ENCODE measurements at places on chromosomes 11 and 22.

DNA sequence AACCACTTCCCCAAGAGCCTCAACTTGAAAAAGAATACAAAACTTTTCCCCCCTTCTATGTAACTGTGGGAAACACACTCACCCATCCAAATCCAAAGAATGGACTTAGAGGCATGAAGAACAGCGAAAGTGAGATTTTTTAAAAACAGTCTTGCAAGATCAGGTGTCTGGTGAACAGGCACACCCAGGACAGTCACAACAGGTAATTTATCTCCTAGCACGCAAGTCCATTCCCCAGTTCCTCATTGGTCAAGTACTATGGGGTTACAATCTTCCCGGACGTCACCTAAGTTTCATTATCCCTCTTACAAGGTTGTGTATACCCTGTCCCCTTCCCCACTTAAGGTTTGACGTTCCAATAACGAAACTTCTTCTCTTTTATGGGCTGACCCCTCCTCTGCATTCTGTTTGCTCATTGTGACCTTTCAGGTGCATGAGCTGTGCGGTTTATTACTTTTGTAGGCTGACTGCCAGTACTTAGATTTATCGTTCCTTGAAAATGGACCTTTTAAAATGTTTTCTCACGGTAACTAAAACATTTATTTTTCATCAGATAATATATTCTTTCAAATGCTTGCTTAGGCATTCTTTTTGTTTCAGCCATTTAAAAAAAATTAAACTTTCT lies 1401.9 kb downstream of the FAM181B start:
- no peak for DNase-seq

DNA sequence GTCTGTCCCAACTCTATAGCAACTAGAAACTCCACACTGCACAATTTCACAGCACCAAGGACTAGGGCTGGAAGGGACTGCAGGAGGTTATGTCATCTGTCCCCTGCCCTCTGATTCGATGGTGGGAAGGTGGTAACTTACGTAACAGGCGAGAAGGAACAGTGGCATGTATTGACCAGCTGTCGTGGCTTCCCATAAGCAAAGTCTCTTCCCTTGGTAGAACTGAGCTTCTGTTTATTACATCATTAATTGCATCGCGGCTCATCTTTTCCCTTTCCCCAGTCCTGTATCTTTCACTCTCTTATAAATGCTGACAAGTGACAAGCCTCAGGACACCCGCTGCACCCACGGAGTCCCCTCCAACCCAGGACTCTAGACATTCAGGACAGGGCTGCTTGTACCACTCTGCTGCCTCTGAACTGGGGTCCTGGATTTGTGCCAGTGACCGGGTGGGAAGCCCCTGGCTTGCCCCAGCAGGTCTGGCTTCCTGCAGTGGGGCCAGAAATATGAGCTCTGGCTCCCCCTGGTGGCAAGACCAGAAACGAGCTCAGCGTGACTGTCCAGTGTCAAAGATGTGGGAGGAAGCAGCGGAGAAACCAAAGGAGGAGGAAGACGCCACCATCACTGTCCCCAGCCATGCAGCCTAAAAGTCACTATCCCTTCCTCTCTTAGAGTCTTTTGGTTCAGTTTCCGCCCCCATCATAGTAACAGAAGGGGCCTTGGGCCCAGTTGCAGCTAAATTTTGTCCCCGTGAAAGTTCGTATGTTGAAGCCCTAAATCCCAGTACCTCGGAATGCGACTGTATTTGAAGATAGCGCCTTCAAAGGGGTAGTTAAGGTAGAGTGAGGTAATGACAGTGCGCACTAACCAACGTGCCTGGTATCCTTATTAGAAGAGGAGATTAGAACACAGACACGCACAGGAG lies 84.5 kb downstream of the ISX start:
- peak; percentile 67 for DNase-seq

DNA sequence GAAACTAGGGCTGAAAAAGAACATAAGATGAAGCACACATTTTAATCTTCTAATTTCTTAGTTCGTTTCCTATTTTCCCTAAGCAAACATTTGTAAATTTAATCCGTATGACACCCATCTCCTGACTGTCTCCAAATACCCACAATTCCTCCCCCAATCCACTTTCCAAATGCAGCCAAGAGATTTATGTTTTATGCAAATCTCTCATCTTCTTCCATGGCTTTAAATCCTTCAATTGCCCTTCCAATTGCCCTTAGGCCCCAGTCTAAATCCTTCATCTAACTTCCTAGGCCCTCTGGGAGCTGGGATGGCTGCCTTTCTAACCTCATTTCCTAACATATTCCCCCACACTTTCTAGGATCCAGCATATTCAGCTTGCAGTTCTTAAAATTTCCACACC lies 18.0 kb upstream of the POU2AF1 start:
- no peak for DNase-seq

DNA sequence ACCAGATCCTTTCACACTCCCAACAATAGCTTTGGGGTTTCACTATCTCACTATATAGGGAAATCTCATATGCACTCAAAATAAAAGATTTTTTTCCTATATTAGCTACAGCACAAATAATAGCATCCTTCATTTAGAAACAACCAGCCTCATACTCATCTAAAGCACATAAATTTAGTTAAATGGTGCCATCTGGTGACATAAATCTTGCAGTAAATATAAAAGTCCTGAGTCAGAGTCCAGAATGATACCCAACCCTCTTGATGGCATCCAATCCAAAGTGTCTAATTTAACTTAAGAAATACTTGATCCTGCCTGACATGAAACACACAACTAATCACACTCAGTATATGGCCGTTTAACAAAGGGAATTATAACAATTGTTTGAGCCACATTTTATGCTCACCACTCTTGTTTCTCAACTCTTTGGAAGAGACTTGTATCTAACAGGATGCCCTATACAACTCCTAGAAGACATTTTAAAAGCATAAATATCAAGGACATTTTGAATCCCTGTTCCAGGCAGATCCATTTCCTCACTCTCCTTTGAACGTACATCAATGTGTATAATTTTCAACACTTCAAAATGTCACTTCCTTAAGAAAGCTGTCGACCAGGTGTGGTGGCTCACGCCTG lies 36.2 kb downstream of the DLG2 start:
- no peak for DNase-seq

DNA sequence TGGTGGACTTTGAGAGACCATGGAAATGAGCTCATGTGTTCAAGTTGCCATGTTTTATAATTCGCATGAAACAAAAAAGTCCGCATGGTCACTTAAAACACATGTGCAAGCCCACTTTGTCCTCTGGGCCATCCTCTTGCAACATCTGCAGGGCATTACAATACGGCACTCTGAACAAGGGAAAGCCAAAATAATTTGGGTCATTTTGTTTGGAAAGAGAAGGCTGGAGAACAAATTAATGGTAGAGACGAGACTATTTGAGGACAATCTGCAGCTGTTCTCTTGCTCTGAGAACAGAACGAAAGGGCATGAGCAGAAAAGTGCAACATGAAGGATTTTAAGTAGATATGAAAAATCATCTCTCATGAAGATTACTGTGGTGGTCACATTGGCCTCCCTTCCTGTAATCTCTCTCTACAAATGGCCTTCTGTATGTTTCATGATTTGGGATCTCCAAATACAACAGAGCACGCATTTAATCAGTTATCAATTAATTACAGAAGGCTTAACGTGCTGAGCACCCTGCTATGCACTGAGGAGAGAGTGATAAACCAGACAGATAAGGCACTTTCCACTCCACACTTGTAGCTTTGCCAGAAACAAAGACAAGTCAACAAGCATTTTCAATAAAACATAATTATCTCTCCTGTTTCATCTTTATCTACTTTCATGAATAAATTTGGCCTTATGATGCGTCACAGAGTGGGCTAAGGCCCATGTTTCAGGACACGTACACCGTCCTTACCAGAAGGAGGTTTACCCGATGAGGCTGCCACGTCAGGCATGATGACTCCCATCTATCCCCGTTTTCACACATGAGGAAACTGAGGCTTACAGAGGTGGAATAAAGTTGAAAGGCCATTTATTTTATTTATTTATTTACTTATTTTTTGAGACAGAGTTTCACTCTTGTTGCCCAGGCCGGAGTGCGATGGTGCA lies 384.1 kb downstream of the LARGE1 start:
- no peak for DNase-seq
